ENCODE measurements at places on chromosomes 5 and 9. TPM values are rescaled to one million over a fixed set of nuclear protein-coding genes. Genes with fewer than 3 reads are reported as not detected.

DNA sequence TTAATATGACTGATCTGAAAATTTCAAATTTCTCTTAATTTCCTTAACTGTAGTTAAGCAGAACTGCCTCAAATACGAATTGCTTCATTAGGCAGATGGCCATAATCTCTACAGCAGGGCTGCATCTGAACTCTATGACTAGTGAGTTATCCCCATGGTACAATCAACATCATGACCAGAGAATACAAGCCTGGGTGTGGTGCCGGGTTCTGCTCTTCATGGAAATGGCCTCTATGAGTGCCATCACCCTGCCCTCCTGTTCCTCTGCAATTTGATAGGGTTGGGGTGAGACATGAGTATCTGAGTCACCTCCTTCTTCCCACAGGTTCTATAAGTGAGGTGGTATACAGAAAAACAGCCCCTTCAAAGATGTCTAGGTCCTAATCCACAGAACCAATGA, 235.9 kb downstream of the AP3B1 start:
- DNase-seq: no peak
- H3K27ac ChIP-seq: no peak overlapping the region
- no peaks in the 10 kb centered on the region for H3K4me1 ChIP-seq
- no peaks in the 10 kb centered on the region for H3K36me3 ChIP-seq
- H3K27me3 ChIP-seq: no peaks in the 10 kb centered on the region

GRCh38 chr9:130284249-130284625, 18.7 kb downstream of the HMCN2 start:
- H3K27me3 ChIP-seq: no peaks in the 10 kb centered on the region
- no peak for DNase-seq
- no peak overlapping the region for H3K27ac ChIP-seq
- no peaks in the 10 kb centered on the region for H3K36me3 ChIP-seq
- H3K4me3 ChIP-seq: no peak overlapping the region
- H3K4me1 ChIP-seq: no peaks in the 10 kb centered on the region

TGFBI gene
- 31.8 TPM for total RNA-seq

DNA sequence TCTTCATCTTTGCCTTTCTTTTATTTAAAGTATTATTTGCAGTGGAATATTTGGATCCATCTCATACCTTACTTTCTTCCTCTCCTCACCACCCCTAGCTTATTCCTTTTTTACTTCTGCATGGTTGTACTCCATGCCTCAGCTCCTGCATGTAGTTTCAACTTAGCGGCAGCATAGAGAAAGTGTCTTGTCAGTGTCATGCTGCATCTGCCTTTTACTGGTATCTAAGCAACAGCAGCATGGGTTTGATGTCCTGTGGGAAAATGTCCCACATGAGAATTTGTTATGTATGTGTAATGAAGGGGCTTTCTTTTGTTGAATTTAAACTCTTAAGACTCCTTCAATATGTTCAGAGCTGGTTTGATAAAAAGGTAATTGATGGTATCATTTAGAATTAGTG, 20.6 kb downstream of the TCERG1 start:
- no peak for DNase-seq
- no peak overlapping the region for H3K4me3 ChIP-seq
- H3K27me3 ChIP-seq: no peaks in the 10 kb centered on the region
- H3K36me3 ChIP-seq: no peaks in the 10 kb centered on the region
- H3K4me1 ChIP-seq: no peaks in the 10 kb centered on the region
- no peak overlapping the region for H3K27ac ChIP-seq

DNA sequence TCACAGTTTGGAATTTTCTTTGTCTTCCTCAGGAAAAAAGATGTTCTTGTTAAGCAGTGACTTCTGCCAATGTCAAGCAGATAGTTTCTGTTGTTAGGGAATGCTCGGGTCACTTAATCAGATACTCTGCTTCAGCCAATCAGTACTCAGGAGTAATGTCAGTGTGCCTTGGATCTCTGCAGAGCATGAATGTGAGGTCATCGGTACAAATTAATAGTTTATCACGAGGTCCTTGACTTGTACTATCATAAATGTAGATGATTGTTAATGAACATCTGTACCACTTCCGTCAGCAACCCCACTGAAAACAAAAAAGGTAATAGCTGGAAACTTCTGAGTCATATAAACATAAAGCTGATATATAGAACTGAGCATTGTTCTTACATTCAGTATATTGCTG, 73.6 kb downstream of the FBXL7 start:
- H3K27me3 ChIP-seq: no peaks in the 10 kb centered on the region
- H3K27ac ChIP-seq: no peak overlapping the region
- DNase-seq: no peak

GRCh38 chr5:89457411-89458331, 574.7 kb upstream of the MEF2C start:
- no peaks in the 10 kb centered on the region for H3K27me3 ChIP-seq
- no peak overlapping the region for H3K27ac ChIP-seq
- H3K36me3 ChIP-seq: no peaks in the 10 kb centered on the region
- no peak overlapping the region for H3K4me3 ChIP-seq
- no peak for DNase-seq

Measured in ovary (tissue), 10 donors.